ENCODE measurements at places on chromosomes 2 and 18.

DNA sequence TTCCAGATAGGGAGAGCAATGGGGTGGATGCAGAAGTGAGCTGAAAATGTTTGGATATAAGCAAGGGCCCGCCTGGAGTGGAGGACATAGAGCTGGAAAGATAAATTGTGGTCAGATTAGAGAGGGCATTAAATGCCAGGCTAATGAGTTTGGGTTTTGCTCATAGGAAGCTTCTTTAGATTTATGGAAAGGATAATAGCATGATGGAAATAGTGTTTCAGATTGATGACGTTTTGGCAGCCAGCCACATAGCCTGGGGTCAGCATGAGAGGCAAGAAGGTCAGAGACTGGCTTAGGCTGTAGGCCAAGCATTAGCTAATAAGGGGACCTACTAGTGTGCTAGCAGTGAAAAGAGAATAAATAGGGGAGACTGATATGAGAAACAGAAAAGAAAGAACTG lies 321.6 kb downstream of the STK39 start:
- DNase-seq, result no peak

DNA sequence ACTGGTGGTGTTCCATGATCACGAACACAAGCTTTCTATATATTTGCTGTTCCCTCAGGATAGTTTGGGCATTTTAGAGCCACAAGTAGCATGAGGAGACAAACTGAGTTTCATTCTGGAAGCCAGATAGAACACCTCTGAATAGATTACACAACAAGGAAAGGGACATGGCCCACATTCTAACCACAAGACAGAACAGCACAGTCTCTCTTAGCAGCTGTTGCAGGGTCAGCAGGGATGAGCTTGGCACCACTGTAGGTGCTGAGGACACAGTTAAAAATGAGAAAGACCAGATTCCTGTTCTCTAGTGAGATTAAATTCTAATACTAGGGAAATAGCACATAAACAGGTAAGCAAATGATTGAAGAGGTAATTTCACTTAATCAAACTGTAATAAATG lies 235.3 kb downstream of the ZNF407 start:
- DNase-seq, result no peak

GRCh38 chr2:9590641-9591040 lies 35.0 kb upstream of the ADAM17 start:
- DNase-seq, result peak; percentile 42

GRCh38 chr18:36903215-36903928 lies 74.4 kb downstream of the KIAA1328 start:
- DNase-seq, result peak; percentile 45

DNA sequence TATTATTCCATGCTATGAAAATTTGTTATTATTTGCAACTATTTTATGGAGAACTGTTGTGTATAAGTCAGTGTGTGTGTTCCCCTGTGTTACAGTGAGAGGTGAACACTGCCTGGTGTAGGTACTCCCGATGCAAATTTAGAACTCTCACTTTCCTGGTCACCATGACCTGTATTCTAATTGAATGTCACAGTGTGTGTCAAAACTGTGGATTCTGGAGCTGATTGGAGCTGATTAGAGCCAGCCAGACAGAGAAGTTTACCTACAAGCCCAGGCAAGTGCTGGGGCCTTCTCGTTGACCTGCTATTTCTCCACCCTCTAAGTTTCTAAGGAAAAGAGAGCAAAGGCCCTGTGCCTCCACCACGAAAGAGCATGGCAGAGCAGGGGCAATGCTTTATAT lies 216.0 kb downstream of the NYAP2 start:
- no peak for DNase-seq

- no peak for DNase-seq
Measured at GRCh38 chr2:231063347-231063746, 6.7 kb downstream of the PSMD1 start.

DNA sequence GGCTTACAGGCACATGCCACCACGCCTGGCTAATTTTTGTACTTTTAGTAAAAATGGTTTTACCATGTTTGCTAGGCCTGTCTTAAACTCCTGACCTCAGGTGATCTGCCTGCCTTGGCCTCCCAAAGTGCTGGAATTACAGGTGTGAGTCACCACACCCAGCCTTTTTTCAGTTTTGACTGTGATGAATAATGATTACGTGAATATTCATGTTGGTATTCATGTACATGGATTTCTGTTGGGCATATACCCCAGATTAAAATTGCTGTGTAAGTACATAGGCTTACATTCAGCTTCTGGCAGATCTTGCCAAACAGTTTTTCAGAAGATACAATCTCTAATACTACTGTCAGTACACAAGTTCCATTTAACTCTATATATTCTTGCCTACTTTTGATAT lies 20.9 kb downstream of the SLC39A10 start:
- no peak for DNase-seq

DNA sequence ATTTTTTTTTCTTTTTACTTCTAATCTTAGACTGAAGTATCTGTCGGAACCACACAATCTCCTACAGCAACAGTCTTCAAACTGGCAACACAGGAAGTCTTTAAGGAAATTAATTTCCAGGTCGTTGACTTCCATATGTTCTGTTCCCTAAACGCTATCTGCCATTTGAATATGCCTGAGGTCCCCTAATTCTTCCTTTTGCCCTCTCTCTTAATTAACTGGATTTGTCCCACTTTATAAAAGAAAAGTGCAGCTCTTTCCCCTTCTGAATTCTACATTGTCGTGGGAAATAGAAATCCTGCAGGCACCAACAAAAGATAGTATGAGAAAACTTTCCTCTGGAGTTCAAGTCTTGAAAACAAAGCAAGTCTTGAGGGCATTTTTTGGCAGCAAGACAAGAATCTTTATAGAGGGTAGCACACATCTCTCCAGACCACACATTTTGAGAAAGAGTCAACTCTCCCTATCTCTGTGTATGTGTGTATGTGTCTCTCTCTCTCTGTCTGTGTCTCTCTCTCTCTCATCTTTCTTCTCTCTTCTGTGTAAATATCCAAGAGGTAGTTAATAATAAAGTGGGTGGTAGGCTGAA lies 879.8 kb downstream of the SOCS6 start:
- peak; percentile 1 for DNase-seq
